ENCODE measurements at places on chromosomes 7 and 10.

DNA sequence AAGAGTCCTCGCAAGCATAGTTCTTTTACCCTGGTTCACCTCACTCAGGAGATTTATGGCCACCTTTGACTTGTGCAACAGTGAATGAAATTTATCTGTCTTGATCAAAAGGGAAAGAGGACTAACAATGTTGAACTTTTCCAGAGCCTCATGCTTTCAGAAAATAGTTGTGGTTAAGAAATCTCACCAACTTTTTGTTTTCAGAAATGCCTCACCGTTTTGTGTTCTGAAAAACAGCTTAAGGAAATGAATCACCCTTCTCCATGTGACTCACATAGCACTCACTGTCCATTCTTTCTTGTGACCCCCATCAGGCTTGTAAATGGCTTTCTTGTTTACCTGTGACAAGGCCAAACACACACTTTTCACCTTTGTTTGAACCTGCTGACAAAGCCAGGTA lies 148.6 kb upstream of the FAM3C start:
- no peak for DNase-seq

- no peak for DNase-seq
Observed at GRCh38 chr7:46532571-46532970, 611.5 kb upstream of the IGFBP3 start.

- no peak for DNase-seq
Observed at GRCh38 chr10:113732966-113733365, 18.5 kb upstream of the PLEKHS1 start.

DNA sequence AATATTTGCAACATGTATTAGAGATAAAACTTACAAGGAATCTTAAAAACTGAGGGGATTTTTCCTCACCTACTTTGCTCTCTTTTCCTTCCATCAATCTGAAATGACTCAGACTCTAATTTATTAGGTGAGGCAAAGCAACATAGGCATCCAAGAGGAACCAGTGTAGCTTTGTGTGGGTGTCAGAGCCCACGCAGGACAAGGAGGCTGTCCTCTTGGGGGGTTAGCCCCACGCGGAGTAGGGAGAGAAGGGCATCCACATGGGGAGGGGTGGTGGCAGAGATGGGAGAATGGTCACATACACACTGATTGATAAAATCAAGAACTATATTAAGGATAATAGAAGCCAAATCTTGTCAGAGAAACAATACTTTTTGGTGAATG lies 33.8 kb upstream of the ARMS2 start:
- no peak for DNase-seq

DNA sequence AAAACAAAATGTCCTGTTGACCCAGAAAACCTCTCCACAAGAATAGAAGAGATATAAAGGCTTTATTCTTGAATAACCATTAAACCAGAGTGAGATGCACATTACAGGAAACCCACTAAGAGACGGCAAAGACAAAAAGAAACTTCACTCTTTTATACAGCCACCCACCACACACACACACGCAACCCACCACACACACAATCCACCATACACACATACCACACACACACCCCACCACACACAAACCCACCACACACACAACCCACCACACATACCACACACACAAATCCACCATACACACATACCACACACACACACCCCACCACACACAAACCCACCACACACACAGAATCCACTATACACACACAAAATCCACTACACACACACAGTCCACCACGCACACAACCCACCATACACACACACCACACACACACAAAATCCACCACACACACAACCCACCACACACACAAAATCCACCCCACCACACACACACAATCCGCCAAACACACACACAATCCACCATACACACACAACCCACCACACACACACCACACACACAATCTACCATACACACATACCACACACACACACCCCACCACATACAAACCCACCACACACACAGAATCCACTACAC lies 9.5 kb upstream of the REPIN1 start:
- DNase-seq, result no peak

All from T-helper 22 cell (primary cell).